LHCN-M2 (cell line): ENCODE measurements at places on chromosomes 2 and 18. TPM values are rescaled to one million over a fixed set of nuclear protein-coding genes. Genes with fewer than 3 reads are reported as not detected.

Gene C2orf78
- 0.06 TPM in 1 of 2 replicates, not detected in the other for total RNA-seq

Gene MYOM1
- under 0.01 and 0.06 TPM in 2 replicates for total RNA-seq

Gene HOXD9
- total RNA-seq, result 0.06 TPM in 1 of 2 replicates, not detected in the other

Gene RRM2
- total RNA-seq, result 162 and 187 TPM in 2 replicates

Gene LHCGR
- not detected in 2 replicates for total RNA-seq

Gene NT5C1B
- not detected in 2 replicates for total RNA-seq

Gene TMEM169
- 4.6 and 5.1 TPM in 2 replicates for total RNA-seq

Gene COL4A3
- total RNA-seq, result not detected in 2 replicates

Gene PPP1R1C
- total RNA-seq, result 1.5 and 2.0 TPM in 2 replicates

Gene ACMSD
- not detected in 2 replicates for total RNA-seq

- peak; percentile 77 for DNase-seq
These were observed 102.4 kb downstream of the CABLES1 start for GRCh38 chr18:23237524-23238151.

DNA sequence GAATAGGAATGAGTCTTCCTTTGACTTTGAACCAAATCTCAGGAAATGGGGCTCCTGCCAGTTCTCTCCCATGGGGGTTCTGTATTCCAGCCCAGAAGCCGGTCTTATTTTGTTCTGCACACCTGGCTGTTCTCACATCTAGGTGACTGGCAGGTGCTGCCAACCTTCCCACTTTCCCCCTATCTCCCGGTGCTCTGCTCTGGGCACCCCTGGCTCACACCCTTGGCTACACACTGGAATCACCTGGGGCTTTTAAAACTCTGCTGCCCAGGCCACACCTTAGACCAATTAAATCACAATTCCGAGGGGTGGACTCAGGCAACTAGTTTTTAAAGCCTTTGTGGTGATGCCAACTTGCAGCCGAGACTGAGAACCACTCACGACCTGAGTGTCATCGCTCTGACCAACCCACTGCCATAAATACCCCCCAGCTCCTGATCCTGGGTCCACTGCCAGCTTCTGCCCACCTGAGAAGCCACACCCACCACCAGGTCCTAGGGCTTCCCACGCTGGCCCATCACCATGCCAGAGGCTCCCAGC, 69.2 kb downstream of the KCNF1 start:
- no peak for DNase-seq

GRCh38 chr2:10016802-10017258, 26.5 kb upstream of the KLF11 start:
- DNase-seq, result no peak

GRCh38 chr2:173441222-173441621, 86.5 kb downstream of the CDCA7 start:
- DNase-seq, result no peak

DNA sequence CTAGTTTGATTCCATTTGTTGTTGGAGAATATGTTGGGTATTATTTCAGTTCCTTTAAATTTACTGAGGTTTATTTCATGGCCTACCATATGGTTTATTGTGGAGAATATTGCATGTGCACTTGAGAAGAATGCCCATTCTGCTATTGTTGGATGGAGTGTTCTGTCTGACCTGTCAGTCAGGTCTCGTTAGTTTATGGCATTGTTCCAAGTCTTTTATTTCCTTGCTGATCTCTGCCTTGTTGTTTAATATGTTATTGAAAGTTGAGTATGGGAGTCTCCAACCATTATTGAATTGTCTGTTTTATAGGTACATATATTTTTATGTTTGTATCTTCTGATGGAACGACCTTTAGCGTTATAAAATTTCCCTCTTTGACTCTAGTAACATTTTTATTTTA, 86.3 kb downstream of the PTPN4 start:
- DNase-seq, result no peak

- DNase-seq, result no peak
These were observed 22.7 kb downstream of the CYP20A1 start for GRCh38 chr2:203261326-203262159.

DNA sequence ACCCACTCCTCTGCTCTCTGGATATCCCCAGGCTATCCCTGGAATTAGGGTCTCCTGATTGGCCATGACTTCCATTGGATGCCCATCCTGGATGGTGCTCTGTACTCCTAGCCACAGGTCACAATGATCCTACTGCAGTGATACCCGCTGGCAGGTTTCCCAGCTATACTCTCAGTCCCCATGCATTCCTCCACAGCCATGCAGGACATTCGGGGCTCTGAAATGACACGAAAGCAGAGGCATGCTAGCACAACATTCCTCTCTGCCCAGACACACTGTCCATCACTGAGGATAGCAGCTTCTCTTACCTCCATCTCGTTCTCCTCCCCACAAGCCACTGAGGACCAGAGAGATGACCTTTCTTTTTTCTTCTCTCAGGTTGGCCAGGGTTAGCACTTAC, 51.7 kb upstream of the SPATS2L start:
- DNase-seq, result no peak

- DNase-seq, result no peak
These were observed 633 bp upstream of the ARMC9 start for GRCh38 chr2:231197706-231198290.

GRCh38 chr2:83516503-83516902, 942.6 kb downstream of the SUCLG1 start:
- no peak for DNase-seq

DNA sequence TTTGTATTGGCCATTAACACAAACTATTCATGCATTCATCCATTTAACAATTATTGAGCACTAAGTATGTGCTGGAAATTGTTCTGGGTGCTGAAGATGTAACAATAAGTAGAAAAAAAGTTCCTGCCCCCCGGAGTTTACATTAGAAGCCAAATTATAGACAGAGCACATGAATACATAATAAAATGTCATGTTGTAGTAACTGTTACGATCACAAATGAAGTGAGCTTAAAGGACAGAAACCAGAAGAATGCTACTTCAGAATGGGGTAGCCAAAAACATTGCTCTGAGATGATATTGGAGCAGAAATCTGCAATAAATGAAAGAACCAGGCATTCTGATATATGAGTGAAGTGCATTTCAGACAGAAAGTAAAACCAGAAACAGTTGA, 256.0 kb upstream of the SETBP1 start:
- DNase-seq, result no peak

- DNase-seq, result no peak
These were observed 6.0 kb upstream of the NFATC1 start for GRCh38 chr18:79389689-79390088.

GRCh38 chr2:182280118-182280517, 146.7 kb downstream of the PDE1A start:
- DNase-seq, result peak; percentile 85

DNA sequence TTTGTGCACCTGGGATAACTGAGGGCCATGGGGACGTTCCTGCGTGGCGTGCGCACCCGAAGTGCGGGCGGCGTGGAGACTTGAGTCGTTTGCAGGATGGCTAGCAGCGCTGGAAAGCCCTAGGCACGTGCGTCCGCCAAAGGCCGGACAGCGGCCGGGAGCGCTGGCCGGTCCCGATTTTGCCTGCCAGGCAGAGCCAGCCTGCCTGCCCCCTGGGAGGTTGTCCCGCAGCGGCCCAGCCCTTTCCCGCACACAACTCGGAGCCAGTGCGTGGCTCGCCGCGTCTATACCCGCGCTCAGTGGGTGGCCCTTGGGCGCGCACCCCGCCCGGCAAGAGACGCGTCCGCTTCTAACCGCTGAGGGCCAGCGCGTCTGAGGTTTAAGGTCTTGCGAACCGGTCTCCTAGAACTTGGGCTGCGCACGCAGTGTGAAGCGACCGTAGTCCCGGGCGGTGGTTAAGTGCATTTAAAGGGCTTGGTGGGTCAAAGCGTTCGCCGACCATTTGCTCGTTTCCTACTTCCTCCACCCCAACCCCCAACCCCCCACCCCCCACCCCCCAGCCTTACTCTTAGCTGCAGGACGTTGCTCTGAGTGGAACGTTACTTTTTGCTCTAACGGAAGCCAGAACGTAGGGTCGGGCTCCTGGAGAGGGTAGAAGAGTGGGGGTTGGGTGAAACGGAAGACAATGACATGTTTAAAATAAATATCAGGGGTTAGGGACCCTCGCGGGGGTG, 627 bp downstream of the CDCA7 start:
- DNase-seq, result peak; percentile 53

- DNase-seq, result no peak
These were observed 7.7 kb upstream of the KCNE4 start for GRCh38 chr2:223044092-223044836.
